ENCODE measurements at places on chromosomes 11 and 22.

DNA sequence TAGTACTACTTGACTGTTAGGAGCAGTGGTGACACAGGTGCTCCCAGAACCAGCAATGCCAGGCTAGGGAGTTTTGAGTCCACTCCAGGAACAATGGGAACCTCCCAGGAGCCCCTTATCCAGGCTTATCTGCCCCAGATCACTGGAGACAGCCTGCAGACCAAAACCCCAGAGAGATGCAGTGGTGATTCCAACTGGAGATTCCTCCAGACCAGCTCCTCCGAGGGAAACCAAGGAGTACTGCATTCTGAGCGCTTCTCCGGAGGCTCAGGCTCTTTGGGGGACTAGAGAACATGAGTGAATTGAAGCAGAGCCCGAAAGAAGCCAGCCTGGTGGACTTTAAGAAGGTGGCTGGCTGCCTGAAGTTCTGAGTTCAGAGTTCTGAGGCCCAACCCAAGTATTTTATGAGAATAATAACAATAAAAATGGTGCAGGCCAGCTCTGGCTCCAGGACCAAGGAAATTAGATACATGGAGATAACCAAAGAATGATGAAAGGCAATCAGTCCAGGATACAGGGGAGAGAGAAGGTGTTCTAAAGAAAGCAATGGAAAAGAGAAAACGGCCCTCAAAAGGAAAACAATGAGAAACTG is 1.3 kb upstream of the TMEM25 start:
- DNase-seq = no peak
- no peaks in the 10 kb centered on the region for H3K27me3 ChIP-seq
- peak overlapping the region; percentile 92 for H3K4me3 ChIP-seq

DNA sequence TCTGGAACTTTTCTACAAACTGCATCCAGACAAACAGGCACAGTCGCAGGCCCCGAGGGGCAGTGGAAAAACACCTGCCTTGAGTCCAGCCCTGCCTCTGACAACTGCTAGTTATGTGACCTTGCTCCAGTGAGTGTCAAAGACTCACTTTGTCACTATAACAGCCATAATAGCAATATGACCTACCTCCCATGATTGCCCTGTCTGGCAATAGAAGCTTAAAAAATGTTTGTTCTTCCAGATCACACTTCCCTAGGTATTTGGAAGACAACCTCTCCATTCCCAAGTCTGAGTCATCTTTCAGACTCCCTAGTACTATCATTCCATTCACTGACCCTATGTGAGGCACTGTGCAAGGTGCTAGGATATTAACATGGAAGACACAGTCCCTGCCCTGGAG is 74.5 kb downstream of the RPL27A start:
- H3K27ac ChIP-seq = no peak overlapping the region
- H3K36me3 ChIP-seq = no peaks in the 10 kb centered on the region
- no peak overlapping the region for H3K4me3 ChIP-seq
- peaks cover 12% of the 10 kb centered on the region for H3K27me3 ChIP-seq
- DNase-seq = no peak

DNA sequence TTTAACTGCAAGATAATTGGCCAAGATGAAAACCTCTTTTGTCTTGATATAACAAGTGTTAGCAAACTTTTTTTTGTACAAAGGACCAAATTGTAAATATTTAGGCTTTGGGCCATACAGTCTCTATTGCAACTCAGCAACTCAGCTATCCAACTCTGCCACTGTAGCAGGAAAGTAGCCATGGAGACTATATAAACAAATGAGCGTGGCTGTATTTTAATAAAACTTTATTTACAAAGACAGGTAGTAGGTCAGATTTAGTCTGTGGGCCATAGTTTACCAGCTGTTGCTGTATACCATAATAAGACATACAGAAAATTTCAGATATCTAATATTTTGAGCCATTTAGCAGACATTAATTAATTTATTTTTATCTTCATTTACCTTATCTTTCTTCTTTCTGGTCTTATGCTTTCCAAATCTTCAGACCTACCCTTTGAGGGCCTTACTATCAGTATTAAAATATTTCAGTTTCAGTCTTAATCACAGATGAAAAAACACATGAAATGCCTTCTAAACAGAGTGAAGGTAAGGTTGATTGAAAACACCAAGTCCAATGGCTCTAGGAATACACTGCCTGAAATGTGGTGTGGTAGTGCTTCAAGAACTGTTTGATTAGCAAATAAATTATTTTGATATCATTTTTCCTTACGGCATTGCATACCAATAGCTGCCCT is 256.9 kb upstream of the CTSC start:
- H3K4me1 ChIP-seq = peaks cover 15% of the 10 kb centered on the region
- H3K27ac ChIP-seq = no peak overlapping the region
- no peaks in the 10 kb centered on the region for H3K27me3 ChIP-seq
- H3K4me3 ChIP-seq = no peak overlapping the region
- no peaks in the 10 kb centered on the region for H3K36me3 ChIP-seq

GRCh38 chr11:27470826-27471588 is 1.6 kb downstream of the LGR4 start:
- no peak for DNase-seq
- H3K27ac ChIP-seq = no peak overlapping the region
- peaks cover 13% of the 10 kb centered on the region for H3K4me1 ChIP-seq
- H3K27me3 ChIP-seq = peaks cover 47% of the 10 kb centered on the region

DNA sequence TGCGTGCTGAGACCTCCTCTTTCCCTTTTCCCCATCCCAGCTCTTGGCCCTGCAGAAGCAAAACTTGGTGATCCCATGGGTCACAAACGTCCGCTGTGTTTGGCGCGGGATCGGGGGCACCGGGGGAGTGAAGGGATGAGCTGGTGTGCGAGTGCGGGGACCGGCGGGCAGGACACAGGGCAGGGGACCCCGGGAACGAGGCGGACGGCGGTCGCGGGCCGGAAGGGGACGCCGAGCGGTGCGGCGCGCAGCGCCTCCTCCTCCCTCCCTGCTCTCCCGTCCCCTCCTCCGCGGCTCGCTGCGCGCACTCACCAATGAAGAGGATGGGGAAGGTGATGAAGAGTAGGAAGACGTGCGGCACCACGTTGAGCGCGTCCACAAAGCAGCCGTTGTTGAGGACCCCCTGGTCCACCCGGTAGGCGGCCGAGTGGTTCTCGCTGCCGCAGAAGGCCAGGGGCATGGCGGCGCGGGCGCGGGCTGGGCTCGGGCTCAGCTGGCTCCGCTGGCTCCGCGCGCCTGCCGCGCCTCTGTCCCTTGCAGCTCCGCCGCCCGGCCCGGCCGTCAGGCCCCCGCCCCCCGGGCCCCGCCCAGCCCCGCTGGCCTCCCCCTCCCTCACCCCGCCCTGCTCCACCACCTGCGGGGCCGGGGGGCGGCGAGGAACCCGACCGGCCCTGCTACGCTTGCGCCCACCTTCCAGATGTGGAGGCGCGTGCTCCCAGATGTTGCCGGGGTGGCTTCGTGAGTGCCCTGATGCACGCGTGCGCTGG is at the start of gene ABCC8:
ABCC8 (minus strand) TSS at position 529 of the 767 bp plus-strand sequence; CDS start at position 460, 69 bp downstream.
- no peak within 1 kb of the TSS for H3K27ac ChIP-seq
- H3K4me1 ChIP-seq = peaks cover 12% of the 10 kb centered on the region
- H3K27me3 ChIP-seq = peaks cover 93% of the 10 kb centered on the region
- peak; percentile 29 for DNase-seq

- DNase-seq = no peak
- H3K27me3 ChIP-seq = no peaks in the 10 kb centered on the region
- H3K4me3 ChIP-seq = no peak overlapping the region
Measured at GRCh38 chr11:111814106-111814505, 47.9 kb upstream of the PPP2R1B start.

DNA sequence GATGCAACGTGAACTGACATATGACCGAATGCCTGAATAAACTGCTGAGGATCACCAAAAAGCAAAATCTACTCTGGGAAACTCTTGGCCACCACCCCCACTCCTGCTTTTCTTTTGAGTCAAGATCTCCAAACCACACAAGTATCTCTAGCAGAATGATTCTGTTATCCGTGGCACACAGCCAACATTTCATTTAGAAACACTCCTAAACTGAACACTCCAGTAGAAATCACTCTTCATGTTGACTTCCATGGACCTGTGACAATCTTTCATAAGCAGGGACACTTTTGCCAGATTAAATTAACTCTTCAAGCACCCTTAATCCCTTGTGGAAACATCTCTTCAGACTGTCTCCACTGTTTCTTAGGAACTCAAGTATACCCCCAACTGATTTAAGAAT is 44.4 kb downstream of the VSIG10L2 start:
- H3K4me1 ChIP-seq = no peaks in the 10 kb centered on the region
- H3K27ac ChIP-seq = no peak overlapping the region
- no peaks in the 10 kb centered on the region for H3K36me3 ChIP-seq
- no peak for DNase-seq
- no peak overlapping the region for H3K4me3 ChIP-seq

GRCh38 chr11:62514151-62514550 is 32.5 kb downstream of the AHNAK start:
- H3K36me3 ChIP-seq = peaks cover 16% of the 10 kb centered on the region
- no peak for DNase-seq

DNA sequence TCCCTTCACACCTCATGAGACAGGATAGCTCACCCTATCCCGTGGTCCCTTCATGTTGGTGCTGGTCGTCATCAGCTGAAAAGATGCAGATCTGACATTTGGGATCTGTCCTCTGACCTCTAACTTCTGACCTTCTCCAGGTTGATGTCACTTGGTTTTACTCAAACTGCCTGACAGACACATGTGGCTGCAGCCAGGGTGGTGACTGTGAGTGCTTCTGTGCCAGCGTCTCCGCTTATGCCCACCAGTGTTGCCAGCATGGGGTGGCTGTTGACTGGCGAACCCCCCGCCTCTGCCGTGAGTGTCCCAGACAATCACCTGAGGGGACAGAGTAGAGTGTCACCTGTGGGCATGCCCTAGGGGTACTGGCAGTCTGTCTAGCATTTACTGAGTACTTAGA is 49.7 kb downstream of the OTOG start:
- no peaks in the 10 kb centered on the region for H3K36me3 ChIP-seq
- DNase-seq = no peak
- H3K27ac ChIP-seq = no peak overlapping the region
- no peak overlapping the region for H3K4me3 ChIP-seq

DNA sequence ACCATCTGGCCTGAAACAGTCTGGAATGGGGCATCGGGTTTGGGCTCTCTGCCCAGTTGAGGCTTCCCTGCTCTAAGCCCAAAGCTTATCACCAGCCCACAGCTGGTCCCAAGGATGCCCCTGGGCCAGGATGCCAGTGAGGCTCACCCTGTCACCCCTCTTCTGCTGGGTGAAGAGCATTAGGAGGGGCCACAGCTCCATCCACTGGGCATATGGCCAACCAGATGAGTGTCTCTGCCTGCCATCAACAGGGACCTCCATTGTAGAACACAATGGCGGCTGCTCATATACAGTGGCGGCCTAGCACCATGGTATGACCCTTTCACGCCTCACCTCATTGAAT is 5.6 kb downstream of the CHST1 start:
- H3K27me3 ChIP-seq = peaks cover 83% of the 10 kb centered on the region
- DNase-seq = no peak
- no peak overlapping the region for H3K4me3 ChIP-seq

GRCh38 chr22:41446639-41447434 is at the start of gene TOB2:
TSS of gene TOB2 (minus strand) at chr22:41446801. CDS start at chr22:41437345, 9,456 bp downstream.
- no peaks in the 10 kb centered on the region for H3K27me3 ChIP-seq
- H3K27ac ChIP-seq = peak within 1 kb of the TSS; percentile 94
- peaks cover 15% of the 10 kb centered on the region for H3K36me3 ChIP-seq

DNA sequence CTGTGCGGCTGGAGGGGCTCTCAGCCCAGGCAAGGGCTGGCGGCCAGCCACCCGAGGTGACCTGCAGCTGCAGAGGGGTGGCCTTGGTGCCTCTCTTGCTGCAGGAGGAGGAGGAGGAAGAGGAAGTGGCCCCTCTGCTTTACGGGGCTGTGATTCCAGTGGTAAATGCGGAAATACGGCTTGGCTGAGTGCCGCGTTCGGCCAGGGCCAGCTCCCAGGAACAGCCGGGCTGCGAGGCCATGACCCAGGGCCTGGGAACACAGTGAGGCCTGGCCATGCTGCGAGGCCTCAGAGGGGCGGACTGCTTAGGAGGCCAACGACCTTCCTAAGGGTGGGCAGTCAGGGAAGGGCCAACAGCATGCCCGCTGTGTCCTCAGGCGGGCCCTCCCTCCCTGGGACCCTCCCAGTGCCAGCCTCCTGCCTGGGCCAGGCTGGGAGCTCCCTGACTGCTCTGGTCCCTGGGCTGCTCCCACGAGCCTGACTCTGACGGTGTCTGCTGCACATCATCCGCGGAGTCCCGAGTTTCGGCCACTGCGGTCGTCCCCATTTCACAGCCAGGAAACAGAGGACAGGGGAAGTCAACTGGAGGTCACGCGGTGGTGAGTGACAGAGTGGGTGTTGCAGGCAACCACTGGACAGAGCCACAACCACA is 20.8 kb upstream of the PPARA start:
- no peak overlapping the region for H3K27ac ChIP-seq
- H3K4me3 ChIP-seq = no peak overlapping the region
- DNase-seq = no peak
- peaks cover 8% of the 10 kb centered on the region for H3K27me3 ChIP-seq
- no peaks in the 10 kb centered on the region for H3K4me1 ChIP-seq

DNA sequence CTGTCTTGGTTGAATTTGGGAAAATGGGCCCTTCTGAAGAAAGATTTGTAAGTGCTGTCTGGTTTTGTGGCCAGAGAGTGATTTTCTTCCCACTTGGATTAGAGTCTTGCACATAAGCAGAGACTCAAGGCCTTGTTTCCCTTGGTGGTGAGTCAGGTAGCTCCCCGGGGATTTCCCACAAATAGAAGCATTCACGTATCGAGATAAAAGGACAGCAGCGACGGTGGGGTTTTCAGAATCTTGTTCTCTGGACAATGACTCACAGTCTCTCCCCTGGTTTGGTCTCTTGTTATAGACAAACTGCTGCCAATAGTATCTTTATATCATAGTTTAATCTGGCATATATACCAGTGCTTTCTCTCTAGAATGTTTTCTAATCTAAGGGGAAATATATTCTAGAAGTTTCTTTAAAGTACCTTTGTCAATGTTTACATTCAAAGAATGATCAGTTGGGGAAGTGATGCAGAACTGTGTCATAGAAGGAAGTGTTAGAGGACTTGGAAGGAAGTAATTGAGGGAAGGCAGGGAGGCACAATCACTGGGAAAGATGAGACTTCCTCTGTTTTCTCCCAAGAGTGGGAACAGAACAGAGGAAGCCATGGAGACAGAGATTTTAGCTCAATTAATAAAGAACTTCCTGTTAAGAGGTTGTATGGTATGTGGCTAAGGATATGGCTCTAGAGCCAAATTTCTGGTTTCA is 18.1 kb downstream of the POLA2 start:
- no peak overlapping the region for H3K4me3 ChIP-seq
- H3K27ac ChIP-seq = peak overlapping the region; percentile 8
- DNase-seq = no peak

DNA sequence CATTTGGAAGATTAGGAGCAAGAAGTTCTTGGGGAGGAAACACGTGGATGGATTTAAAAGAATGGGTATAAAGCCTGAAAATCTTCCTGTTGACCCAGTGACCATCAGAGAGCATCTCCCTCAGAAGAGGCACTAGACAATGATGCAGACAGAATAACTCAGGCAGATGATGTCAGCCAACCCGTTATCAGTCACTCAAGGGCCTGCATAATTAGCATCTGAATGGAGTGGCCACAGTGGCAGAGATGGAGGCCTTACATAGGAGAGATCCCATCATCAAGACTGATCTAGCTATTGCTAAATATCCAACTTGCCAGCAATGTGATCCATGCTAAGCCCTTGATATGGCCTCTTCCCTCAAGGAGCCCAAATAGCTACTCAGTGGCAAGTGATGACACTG is 70.7 kb upstream of the CD82 start:
- no peak overlapping the region for H3K27ac ChIP-seq
- H3K4me1 ChIP-seq = no peaks in the 10 kb centered on the region
- H3K36me3 ChIP-seq = no peaks in the 10 kb centered on the region
- DNase-seq = no peak
- peaks cover 16% of the 10 kb centered on the region for H3K27me3 ChIP-seq
- no peak overlapping the region for H3K4me3 ChIP-seq

All from activated naive CD4-positive, alpha-beta T cell treated with anti-CD3 and anti-CD28 coated beads, Interleukin-2, amount 10 ng/mL, durations not matched to agents 7 days and 5 days (primary cell).